Cerebellum (tissue), 4 donors: ENCODE measurements at places on chromosomes 2 and 18. TPM values are rescaled to one million over a fixed set of nuclear protein-coding genes. Genes with fewer than 3 reads are reported as not detected.

LRP2 gene
- 22.0 TPM for total RNA-seq

VSNL1 gene
- 14.0 TPM for total RNA-seq

TMEM18 gene
- 24.9 TPM for total RNA-seq

COX7A2L gene
- total RNA-seq = 79.3 TPM

YWHAQ gene
- 467 TPM for total RNA-seq
